ENCODE measurements at places on chromosomes 5 and 9.

DNA sequence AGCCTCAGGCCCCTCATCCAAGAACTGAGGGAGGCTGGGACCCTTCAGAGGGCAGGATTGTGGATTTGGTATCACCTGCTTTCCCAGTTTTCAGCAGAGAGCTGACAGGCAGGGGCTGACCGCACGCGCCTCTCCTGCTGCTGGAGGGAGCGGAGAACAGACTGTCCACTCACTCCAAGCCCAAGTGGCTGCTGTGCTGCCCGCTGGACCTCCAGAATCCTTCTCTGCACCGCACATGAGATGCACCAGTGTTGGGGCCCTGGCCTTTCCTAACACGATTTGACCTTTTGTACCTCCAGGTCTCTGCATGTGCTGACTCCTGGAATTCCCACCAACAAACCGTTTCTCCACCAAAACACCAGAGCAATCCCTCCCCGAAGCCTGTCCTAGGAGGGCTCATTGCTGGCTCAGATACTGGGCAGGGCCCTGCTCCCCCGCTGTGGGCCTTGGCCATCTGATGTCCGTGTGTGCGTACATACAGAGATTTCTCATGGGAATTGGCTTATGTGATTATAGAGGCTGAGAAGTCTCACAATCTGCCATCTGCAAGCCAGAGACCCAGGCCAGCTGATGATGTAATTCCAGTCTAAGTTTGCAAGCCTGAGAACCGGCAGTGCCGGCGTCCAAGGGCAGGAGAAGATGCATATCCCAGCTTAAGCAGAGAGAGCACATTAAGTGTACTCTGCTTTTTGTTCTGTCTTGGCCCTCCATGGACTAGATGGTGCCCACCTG is 141.7 kb downstream of the GADD45G start:
- no peak for DNase-seq
- no peak overlapping the region for H3K4me3 ChIP-seq
- no peak overlapping the region for H3K27ac ChIP-seq
- peaks cover 50% of the 10 kb centered on the region for H3K4me1 ChIP-seq
- H3K36me3 ChIP-seq = no peaks in the 10 kb centered on the region

GRCh38 chr5:164487939-164488338 is 982.5 kb downstream of the MAT2B start:
- H3K27ac ChIP-seq = no peak overlapping the region
- H3K4me3 ChIP-seq = no peak overlapping the region
- no peaks in the 10 kb centered on the region for H3K36me3 ChIP-seq
- no peak for DNase-seq
- no peaks in the 10 kb centered on the region for H3K27me3 ChIP-seq
- no peaks in the 10 kb centered on the region for H3K4me1 ChIP-seq

DNA sequence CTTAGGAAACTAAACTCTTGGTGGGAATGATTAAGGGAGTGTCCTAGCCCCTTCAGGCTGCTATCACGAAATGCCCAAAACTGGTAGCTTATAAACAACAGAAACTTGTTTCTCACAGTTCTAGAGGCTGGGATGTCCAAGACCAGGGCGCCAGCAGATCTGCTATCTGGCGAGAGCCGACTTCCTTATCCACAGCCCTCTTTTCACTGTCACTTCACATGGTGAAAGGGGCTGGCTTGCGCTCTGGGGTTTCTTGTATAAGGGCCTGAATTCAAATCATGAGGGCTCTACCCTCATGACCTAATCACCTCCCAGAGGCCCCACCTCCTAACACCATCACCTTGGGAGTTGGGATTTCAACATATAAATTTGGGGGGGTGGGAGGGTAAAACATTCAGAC is 49.1 kb downstream of the IPPK start:
- H3K27ac ChIP-seq = no peak overlapping the region
- H3K27me3 ChIP-seq = no peaks in the 10 kb centered on the region
- DNase-seq = no peak
- H3K36me3 ChIP-seq = peaks cover 21% of the 10 kb centered on the region
- H3K4me1 ChIP-seq = no peaks in the 10 kb centered on the region

DNA sequence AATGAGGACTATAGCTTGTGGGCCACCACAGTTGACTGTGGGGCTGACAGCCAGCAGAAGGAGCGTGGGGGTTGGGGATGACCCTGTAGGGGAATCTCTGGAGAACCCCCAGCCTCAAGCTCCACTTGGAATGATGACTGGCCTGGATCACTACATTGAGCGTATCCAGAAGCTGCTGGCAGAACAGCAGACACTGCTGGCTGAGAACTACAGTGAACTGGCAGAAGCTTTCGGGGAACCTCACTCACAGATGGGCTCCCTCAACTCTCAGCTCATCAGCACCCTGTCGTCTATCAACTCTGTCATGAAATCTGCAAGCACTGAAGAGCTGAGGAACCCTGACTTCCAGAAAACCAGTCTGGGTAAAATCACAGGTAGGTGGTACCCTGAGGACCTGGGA is 128.4 kb upstream of the DMRT1 start:
- H3K27me3 ChIP-seq = no peaks in the 10 kb centered on the region
- no peaks in the 10 kb centered on the region for H3K4me1 ChIP-seq
- H3K4me3 ChIP-seq = no peak overlapping the region
- no peak overlapping the region for H3K27ac ChIP-seq
- DNase-seq = no peak
